Esophagus mucosa (tissue), 1 donor: ENCODE measurements at places on chromosomes 16 and 17. TPM values are rescaled to one million over a fixed set of nuclear protein-coding genes. Genes with fewer than 3 reads are reported as not detected.

DNA sequence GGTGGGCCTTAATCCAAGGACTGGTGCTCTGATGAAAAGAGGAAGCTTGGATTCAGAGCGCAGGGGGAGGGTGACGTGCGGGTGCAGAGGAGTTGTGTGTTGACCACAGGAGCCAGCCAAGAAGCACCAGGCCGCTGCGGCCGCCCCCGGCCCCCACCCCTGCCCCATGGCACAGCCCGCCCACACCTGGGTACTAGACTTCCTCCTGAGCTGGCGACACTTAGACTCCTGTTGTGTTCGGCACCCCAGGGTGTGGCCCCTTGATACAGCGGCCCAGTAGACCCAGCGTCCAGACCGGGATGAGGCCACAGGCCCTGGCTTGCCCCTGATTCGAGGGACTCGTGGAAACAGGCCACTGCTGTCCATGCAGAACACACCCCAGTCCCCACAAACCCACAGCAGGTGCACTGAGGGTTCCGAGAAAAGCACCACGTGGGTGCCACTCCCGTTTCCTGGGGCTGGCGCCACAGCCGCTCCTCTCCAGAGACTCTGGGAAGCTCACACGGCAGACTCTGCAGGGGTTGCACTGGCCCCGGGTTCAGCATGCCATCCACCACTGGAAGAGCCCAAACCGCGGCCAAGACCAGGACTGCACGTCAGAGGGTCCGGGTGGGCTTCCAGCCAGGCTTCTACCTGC, 5.7 kb upstream of the SNAI3 start:
- ATAC-seq: peak; percentile 21

DNA sequence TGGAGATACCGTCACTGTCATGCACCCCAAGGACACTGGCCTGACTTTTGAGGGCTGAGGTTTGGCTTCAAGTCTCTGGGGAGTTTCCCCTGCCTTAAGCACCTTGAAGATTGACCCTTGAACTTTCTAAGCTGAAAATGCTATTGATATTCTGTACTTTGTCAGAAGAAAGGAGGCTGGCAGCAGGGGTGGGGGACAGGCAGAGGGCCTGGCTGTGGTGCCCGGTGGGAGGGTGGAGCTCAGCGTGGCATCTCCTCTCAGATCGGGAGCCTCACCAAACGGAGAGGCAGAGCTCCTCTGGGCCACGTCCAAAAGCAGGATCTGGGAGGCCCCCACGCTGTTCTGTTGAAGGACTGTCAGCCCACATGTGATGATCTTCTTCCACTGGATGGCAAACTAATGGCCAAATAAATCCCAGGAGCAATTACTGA, 305.2 kb upstream of the IRX3 start:
- no peak for ATAC-seq

- ATAC-seq: peak; percentile 47
Observed at GRCh38 chr16:29674188-29674587, 4.8 kb upstream of the QPRT start.

DNA sequence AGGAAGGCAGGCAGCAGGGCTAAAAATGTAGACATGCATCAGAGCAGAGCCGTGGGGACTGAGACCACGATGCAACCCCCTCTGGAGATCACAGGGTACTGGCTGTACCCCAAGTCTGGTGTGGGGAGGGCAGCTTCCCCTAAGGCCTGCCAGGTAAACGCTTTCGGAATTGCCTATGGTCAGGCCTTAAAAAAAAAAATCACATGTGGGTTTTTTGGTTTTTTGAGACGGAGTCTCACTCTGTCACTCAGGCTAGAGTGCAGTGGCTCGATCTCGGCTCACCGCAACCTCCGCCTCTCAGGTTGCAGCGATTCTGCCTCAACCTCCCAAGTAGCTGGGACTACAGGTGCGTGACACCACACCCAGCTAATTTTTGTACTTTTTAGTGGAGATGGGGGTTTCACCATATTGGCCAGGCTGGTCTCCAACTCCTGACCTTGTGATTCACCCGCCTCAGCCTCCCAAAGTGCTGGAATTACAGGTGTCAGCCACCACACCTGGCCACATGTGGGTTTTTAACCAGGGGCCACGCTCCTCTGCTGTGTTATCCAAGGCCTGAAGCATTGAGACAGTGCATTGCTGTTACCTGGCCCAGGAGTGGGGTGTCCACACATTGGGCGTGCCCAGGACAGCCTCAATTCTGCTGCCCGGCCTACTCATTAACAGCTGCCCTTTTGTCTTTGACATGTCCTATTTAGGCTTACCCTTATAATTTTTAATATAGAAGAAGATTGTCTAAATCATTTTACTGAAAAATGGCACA, 50.4 kb downstream of the LITAF start:
- no peak for ATAC-seq

GRCh38 chr16:16021988-16022682, 72.7 kb downstream of the ABCC1 start:
- ATAC-seq: peak; percentile 97

GRCh38 chr16:23966597-23967394, 131.0 kb downstream of the PRKCB start:
- no peak for ATAC-seq

- no peak for ATAC-seq
Observed at GRCh38 chr16:21560462-21560861, 38.9 kb upstream of the METTL9 start.

DNA sequence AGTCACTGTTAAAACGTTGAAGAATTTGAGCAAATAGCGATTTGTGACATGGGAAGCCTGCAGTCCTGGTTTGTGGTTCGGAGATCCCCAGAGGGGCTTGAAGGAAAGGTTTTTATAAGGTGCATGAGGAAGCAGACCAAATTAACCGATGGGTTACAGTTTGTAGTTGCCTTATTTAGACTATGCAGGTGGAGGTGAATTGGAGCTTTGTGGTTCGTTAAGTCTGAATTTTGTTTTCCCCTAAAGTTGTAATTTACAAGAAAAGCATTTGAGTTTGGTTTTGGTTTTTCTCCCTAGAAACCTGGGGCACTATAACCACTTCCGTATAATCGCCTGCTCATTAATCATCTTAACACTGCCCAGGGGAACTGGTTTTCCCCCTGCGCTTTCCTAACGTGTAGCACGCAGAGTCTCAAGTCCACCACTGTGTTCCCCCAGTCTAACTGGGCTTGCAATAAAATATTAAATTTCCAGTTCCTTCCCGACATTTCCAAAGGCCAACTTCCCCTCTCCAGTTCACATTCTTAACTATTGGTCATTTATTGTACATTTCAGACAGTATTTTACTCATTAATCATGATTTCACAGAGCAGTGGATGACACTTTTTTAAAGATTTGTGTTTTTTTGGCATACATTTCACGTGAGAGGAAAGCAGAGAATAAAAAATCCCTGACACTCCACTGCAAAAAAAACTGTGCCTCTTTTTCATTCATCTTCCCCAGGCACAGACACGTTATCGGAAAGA, 932 bp downstream of the ZNF267 start:
- peak; percentile 59 for ATAC-seq

DNA sequence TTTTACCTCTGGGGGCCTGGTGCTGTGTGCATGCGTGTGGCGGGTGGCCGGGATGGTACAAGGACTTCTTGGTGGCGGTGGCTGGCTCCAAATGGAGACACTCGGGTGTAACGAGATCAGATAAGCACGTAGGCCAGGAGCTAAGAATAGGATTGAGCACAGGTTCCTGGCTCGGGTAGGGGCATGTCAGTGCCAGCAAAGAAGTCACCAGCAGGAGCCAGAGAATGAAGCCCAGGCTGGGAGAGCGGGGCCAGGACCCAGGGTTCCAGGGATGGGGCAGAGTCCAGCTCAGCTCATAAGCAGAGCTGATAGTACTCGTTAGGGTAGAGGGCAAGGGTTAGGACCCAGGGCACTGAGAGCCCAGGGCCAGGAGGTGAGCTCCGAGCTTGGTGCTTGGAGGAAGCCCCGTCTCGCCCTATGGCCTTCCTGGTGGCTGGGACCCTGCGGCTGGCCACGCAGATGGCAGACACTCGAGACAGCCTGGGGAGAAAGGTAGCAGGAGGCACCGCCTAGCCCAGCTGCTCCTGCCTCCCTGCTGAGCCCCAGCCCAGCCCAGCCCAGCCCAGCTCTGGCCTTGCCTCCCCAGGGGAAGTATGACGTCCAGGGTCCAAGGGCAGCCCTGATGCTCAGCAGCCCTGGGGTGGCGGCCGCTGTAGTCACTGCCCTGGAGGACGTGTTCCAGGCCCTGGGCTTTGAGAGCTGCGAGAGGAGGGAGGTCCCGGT, 8.9 kb downstream of the ZNF213 start:
- no peak for ATAC-seq

DNA sequence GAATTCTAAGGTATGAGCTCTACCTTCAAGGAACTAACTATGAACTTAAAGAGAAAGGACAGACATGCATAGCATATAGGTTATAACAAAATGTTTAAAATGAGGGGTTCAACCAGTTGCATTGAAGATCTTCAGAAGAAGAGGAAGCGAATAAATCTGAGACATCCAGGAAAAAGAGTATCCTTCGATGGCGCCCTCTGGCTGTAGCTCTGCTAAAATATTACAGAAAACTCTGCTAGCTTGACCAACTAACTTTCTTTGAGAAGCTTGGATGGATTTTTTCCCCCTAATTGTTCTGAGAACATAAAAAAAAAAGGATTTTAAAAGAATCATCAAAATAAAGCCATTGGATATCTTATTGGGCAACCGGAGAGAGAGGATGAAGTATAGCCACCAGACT, 659.9 kb upstream of the SOX9 start:
- no peak for ATAC-seq

- ATAC-seq: no peak
Observed at GRCh38 chr16:65786916-65787315, 579.6 kb upstream of the CDH5 start.

DNA sequence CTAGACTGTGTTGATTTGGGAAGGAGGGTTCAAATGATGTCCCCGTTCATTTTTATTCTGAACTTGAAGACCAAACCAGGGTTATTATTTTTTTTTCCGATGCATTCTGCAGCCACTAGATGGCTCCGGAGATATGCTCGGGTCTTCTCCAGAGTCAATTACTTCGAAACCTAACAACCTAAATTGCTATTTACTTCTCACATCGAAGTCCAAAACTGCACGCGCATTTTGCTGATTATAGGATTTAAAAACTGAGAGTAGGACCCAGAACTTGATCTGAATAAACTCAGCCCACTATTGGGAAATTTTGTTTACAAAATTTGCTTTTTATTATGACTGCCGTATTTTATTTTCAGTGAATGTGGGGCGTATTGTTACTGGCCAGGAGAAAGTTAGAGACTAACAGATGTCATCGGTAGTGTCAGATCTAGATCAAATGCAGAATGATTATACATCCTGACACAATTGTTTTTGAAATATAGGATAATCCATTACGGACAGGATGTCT, 263.8 kb downstream of the HS3ST3A1 start:
- ATAC-seq: no peak

DNA sequence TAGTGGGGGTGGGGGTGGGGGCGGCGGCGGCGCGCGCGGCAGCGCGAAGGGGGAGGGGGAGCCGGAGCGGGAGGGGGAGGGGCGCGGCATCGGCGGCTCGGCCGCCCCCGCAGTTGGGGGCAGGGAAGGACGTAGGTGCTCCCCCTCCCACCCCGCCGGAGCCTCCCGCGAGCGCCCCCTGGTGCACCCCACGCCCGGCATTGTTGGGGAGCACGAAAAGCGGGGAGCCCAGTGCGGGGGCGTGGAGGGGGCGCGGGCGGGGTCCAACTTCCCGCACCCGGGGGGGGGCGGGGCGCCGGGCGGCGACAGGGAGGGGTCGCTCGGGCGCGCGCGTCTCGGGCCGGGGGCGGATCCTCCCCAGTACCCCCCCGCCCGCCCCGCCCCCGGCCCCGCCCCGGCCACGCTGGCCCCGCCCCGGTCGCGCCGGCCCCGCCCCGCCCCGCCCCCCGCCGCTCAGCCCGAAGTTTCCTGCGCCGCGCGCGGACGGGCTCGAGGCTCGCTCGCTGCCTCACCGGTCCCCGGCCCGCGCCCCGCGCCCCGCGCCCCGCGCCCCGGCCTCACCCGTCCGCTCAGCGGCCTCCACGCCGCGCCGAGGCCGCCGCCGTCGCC, at the start of gene CACNA1H:
Gene CACNA1H, plus strand, starts transcription at position 456 of the 609 bp plus-strand sequence. CDS start 632 bp downstream, outside the sequence.
- no peak for ATAC-seq

DNA sequence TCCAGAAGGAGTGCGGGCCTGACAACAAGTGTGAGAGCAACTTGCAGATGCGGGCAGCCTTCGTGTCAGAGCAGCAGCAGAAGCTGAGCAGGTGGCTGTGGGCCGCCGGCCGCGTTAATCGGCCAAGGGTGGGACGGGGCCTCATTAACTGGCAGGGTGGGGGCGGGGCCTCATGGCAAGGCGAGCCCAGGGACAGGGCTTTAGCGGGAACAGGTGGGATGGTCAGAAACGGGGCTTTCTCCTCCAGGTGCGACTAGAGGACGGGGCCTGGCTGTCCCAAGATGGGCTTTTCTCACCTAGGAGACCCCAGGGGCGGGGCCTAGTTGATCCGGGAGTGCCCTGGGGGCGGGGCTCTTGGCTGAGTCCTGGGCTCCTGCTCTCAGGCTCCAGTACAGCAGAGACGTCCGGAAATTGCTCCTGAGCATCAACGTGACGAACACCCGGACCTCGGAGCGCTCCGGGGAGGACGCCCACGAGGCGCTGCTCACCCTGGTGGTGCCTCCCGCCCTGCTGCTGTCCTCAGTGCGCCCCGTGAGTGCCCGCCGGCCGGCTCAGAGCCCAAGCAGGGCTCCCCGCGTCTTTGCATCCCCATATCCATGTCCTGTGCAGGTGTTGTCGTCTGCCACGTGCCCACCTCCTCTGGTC, 18.4 kb upstream of the PDK2 start:
- no peak for ATAC-seq

DNA sequence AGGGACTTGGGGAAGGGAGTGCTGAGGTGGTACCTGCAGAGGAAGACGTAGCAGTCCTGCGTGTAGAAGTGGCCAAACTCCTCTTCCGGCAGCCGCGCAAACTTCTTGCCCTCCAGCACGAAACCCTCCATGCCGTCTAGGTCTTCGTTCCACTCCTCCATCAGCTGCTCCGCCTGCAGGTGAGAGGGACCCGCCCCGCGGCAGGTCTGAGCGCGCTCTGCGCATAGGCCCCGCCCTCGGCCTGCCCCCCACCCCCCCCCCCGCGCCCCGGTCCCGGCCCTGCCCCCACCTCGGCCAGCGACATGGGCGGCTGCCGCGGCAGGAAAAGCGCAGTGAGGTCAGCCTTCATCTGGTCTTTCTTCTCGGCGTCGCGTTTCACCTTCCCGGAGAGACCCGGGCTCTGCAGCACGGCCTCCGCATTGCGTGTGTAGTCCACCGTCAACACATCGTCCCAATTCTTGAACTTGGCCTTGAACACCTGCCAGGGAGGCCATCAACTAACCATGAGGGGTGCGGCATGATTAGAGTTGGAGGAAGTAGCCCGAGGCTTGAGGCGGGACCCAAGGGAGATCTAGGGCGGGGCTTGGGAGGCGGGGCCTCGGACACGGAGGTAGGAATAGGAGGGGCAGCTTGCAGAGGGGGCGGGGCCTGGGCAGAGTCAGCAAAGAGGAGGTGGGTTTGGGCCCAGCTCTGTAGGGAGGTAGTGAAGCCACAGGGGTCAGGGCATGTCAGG, 11.5 kb downstream of the FLII start:
- ATAC-seq: peak; percentile 68

GRCh38 chr17:74119049-74119580, 84.4 kb upstream of the RPL38 start:
- ATAC-seq: no peak

GRCh38 chr16:88527937-88528743, 42.1 kb upstream of the ZC3H18 start:
- no peak for ATAC-seq

The NATD1 gene
- 2.1 TPM for total RNA-seq

The CBFA2T3 gene
- 1.1 TPM for total RNA-seq

The KRTAP4-4 gene
- not detected for total RNA-seq

The SDR42E2 gene
- total RNA-seq: not detected

The P2RX5 gene
- total RNA-seq: 0.72 TPM

The GSPT1 gene
- total RNA-seq: 110 TPM

The MKS1 gene
- 13.6 TPM for total RNA-seq
